T-helper 9 cell (primary cell): ENCODE measurements at places on chromosomes 1 and 21.

DNA sequence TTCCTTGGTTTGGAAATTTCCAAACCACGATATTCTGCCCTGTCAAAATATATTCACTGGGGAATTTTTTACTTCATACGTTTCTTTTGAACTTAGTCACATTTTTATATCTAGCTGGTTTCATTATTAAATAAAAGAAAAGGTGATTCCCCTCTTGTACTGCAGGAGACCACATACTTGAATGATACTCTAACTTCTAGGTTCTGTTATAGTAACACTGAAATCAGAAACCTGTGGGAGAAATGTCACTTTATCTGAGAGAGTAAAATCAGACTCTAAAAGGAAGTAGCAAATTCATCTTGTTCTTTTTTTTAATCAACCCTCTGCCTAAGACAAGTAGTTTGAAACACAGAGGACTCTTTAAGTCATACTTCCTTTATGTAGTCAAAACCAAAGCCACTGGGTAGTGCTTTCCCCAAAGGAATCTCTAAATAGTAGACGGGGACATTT is 34.4 kb downstream of the MRPL39 start:
- no peak for DNase-seq

GRCh38 chr1:59429656-59430055 is 132.8 kb downstream of the FGGY start:
- DNase-seq = no peak

- DNase-seq = no peak
These were observed 140.3 kb upstream of the CSF3R start for GRCh38 chr1:36622741-36623648.

- DNase-seq = no peak
These were observed at the start of gene DPT for GRCh38 chr1:168728473-168729404. DPT (minus strand) TSS chr1:168729206; CDS start chr1:168729174, 32 bp downstream.

GRCh38 chr1:70966018-70966638 is 81.5 kb downstream of the PTGER3 start:
- DNase-seq = no peak

DNA sequence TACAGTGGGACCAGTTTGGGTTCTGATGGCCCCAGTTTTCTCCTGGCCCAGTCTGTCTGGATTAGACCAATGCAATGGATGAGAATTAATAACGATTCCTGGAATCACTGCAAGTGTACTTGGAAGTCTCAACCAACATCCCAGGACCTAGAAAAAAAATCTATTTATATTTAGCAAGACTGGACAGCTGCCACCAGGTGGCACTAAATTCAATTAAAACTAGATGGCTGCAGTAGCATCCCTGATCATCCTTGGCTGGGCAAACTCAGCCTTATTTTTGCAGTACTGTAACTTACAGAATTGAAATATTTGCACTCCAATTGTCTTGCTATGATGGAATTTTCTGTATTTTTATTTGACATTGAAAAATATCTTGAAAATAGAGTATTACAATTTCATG is 165.7 kb downstream of the NCAM2 start:
- DNase-seq = peak; percentile 10

DNA sequence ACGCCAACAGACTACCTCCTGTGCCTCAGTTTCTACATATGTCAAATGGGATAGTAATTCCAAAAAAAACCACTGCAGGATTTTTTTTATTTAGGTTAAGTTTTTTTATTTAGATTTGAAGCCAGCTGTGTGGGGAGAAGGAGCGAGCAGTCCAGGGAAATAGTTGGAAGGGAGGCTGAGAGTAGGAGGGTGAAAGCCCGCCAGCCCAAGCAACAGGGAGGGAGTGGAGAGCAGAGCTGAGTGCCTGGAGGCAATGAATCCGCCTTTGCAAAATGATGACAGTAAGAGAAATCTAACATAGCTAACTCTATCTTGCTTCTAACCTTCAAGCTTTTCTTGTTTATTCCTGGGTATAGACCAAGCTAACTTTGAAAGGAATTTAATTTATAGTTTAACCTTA is 15.6 kb upstream of the C1orf198 start:
- DNase-seq = no peak

DNA sequence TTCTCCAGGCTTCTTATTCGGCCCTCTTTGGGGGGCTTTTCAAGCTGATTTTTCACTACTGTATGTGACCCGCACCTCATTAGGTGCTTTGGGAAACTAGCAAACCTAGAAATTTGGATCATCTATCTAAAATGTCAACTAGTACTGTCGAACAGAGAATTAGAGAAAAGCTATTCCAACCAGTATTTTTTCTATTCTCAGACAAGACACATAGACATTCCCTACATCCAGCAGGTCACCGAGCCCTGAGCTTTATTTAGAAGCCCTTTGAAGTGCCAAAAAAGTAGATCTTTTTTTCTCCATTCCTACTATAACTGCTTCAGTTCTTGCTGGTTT is 310 bp upstream of the SSR2 start:
- no peak for DNase-seq

DNA sequence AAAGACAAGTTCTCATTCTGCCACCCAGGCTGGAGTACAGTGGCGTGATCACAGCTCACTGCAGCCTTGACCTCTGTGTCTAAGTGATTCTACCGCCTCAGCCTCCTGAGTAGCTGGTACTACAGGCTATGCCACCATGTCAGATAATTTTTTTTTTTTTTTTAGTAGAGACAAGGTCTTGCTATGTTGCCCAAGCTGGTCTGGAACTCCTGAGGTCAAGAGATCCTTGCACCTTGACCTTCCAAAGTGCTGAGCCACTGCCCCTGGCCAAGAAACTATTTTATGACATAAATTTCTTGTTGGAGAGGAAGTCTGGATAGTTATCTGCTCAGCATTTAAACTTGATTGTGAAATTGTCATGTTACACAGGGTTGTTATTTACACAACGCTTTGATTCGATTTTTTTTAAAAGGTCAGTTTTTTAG is 2.1 kb downstream of the SCCPDH start:
- DNase-seq = no peak

GRCh38 chr1:88985032-88985431 is 7.4 kb downstream of the KYAT3 start:
- DNase-seq = no peak

DNA sequence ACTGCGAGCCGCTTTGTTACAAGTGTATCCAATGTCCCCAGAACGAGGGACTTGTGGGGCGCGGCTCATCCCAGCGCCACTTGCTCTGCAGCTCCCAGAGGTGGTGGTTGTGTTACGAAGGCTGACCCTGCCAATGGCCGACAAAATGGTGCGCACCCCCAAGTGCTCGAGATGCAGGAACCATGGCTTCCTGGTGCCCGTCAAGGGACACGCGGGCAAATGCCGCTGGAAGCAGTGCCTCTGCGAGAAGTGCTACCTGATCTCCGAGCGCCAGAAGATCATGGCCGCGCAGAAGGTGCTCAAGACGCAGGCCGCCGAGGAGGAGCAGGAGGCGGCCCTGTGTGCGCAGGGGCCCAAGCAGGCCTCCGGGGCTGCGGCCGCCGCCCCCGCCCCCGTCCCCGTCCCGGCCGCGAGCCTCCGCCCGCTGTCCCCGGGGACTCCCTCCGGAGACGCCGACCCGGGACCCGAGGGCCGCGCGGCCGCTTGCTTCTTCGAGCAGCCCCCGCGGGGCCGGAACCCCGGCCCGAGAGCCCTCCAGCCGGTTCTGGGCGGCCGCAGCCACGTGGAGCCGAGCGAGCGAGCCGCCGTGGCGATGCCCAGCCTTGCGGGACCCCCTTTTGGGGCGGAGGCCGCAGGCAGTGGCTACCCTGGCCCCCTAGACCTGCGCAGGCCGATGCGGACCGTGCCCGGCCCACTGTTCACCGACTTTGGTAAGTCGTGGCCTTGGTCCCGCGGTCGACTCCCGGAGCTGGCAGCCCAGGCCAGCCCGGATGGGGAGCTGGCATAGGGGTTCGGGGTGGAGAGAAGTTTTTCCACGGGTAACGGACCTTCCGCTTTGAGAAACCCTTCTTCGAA is at the start of gene DMRTB1:
TSS of gene DMRTB1 (plus strand) at position 79 of the 855 bp plus-strand sequence. CDS start at position 134, 55 bp downstream.
- no peak for DNase-seq

DNA sequence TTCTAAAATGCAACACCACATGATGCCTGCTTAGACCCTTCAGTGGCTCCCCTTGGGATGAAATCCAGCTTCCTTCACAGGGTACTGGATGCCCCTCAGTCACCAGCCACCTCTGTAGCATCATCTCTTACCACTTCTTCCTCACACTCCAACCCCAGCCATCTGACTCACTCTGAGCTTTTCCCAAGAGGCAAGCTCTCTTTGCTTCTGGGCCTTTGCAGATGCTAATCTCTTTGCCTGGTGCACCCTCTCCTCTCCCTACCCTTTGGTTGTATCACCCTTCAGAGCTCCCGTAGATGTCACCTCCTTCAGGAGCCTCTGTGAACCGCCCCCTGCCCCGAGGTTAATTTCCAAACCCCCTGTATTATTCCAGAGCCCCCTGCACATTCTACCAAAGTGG is 164.8 kb upstream of the ZC3H12A start:
- no peak for DNase-seq

GRCh38 chr1:115837740-115838421 is 3.0 kb downstream of the NHLH2 start:
- no peak for DNase-seq

DNA sequence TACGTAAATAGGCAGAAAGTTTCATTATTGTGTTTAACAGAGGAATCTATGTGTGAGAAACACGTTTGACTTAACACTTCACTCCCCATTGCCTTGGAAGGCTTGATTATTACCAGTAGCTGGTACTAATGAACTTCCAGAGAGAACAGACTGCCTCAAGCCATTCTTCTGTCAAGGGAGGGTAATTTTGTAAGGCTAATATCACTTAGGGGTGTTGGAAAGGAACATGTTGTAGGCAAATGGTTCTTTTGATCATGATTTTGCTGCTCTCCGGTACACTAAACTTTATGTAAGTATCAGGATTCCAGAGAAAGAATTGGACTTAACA is 1.8 kb downstream of the LAMC1 start:
- no peak for DNase-seq

GRCh38 chr21:34949499-34949898 is 99.6 kb downstream of the RUNX1 start:
- no peak for DNase-seq

- DNase-seq = no peak
These were observed 31.0 kb downstream of the LRIG2 start for GRCh38 chr1:113103977-113104376.

DNA sequence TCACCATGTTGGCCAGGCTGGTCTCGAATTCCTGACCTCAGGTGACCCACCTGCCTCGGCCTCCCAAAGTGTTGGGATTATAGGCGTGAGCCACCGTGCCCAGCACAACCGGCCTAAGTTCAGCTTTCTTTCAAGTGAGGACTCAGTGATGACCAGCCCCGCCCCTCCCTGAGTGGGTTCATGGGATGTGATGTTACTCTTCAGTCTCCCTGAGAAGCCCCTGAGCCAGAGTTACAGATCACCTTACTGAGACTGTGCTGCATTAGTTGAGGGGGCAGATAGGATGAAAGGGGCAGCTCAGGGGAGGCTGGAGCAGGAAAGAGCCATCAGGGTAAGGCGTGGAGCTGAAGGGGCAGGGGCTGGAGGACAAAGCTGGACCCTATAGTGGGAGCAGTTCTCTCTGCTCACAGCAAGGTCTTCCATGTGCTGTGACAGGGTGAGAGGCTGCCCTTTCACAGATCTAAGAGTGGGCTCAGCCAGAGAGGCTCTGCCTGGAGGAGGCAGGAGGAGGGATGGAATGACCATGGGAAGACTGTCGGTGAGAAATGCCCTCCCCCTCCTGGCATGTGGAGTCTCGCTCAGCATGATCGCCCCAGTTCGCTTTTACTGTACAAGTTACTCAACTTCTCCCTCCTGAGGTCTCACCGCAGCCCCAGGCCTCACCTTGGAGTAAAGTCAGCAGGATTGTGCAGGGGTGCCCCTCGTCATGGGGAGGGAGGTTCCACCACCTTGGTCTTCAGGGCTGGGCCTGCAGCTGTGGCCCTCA is 13.4 kb downstream of the SH2D2A start:
- DNase-seq = no peak

DNA sequence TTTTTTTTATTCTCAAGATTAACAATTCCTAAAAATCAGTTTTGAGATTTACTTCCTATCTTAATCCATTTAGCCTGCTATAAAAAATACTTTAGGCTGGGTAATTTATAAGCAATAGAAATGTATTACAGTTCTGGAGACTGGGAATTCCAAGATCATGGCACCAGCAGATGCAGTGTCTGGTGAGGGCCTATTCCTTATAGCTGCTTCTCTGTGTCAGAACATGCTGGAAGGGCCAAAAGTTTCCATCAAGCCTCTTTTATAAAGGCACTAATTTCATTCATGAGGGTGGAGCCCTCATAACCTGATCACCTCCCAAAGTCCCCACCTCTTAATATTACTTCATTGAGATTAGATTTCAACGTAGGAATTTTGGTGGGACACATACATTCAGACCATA is 41.7 kb downstream of the RNF2 start:
- DNase-seq = no peak

- no peak for DNase-seq
These were observed 102.7 kb upstream of the IVNS1ABP start for GRCh38 chr1:185419718-185420117.

- DNase-seq = no peak
These were observed 121.8 kb upstream of the SPAG17 start for GRCh38 chr1:118306851-118307250.

DNA sequence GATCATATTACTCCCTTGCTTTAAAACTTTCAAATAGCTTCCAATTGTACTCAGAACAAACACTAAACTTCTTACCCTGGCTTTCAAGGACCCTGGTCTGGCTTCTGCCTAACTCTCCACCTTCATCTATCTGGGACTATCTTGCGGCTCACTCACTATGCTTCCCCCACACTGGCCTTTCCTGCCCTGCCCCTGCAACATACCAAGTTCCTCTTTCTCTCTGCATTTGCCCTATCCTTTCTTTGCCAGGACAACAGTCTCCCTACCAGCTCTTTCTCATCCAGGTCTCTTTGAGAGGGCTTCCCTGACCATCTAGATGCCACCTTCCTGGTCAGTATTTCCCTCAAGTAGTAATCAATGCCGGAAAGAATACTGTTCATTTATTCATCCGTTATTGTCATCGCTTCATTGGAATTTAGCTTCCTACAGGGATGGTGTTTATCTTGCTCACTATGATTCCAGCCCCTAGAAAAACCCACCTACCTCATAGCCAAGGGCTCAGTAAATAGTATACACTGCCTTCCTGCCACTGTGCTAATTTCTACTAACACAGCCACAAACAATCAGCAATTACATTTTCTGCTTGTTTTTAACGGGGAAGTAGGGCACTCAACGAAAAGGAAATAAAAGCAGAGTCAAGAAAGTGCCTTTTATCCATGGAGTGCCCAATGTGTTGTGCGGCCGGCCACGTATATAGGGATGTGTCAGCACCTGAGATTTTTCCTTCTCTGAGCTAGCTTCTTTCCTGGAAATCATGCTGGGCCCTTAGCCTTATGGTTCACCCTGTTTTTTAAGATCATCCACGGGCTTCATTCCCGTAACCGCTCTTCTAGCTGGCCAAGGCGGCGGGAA is 521 bp upstream of the CDC7 start:
- no peak for DNase-seq

DNA sequence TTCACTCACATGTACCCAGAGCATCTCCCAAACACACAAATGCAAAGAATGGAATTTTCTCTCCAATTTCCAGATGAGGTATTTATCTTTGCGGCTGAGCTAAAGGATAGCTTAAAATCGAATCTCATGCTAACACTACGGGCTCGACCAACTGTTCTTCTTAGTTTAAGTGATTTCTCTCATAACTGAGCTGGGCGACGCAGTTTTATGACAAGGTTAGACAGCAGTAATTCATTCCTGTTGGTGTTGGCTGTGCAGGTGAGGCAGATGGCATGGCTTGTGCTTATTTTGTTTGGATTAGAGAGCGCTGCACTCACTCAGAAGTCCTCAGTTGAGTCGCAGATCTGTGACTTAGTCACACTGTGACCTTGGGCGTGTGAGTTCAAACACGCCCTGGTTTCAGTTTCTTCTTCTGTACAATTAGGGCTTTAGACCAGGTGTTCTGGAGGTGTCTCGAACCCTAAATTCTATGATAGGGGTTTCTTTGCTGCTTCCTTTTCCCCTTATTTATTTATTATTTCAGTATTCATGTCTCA is 41.5 kb upstream of the MRPS6 start:
- no peak for DNase-seq
